ENCODE measurements at places on chromosomes 3 and 15.

DNA sequence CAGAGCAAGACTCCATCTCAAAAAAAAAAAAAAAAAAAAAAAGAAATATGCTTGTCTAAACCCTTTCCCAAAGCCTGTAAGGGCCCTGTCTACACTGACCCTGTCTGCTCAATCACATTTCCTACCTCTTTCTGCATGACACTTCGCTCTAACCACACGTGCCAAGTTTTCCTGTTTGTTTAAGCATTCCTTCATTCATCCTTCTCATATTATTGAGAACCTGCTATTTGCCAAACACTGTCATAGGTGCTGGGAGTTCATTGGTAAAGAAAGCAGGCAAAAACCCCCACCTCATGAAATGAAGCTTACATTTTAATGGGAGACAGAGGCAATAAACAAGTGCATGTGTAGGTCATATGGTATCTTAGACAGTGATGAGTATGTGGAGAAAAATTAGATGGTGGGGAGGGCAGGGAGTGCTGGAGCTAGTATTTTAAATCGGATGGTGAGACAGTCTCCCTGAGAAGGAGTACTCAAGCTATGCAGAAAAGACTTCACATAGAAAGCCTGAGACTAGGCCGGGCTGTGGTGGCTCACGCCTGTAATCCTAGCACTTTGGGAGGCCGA lies 48.0 kb downstream of the B3GNT5 start:
- no peak for DNase-seq

- DNase-seq = peak; percentile 64
These were observed 94.7 kb downstream of the PDZRN3 start for GRCh38 chr3:73530022-73530396.

DNA sequence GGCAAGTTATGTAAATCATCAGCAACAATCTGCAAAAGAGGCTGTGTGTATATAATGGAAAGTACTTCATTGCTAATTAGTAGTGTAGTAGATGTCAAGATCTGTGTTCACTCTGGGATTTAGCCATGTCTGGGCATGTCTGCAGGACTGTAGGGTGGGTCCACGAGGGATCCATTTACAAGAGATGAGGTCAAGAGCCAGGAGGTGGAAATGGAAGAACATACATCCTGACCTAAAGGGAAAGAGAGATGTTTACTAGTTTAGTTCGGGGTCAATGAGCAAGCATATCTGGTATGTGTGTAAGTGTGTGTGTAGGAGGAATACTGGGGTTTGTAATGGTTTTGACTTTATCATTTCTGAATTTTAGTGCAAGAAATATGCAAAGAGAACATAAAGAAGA lies 171.5 kb upstream of the NANOGP8 start:
- DNase-seq = no peak

DNA sequence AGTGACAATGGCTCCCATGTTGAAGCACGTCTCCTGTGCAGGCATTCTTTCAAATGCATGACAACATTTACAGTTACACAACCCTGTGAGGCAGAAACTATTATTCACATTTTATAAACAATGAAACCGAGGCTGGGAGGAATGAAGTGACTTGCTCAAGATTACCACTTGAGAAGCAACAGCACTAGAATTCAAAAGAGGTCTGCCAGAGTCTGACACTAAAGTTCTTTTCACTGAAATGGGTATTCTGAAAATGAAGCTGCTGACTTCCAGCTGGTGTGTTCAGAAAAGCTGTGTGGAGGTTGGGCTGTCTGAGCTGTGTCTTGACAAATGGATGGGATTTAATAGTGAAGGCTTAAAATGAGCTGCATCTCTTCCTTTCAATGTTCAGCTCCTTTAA lies 104.4 kb downstream of the THSD4 start:
- no peak for DNase-seq

- DNase-seq = no peak
These were observed 165.0 kb upstream of the SUCLG2 start for GRCh38 chr3:67819447-67819846.

DNA sequence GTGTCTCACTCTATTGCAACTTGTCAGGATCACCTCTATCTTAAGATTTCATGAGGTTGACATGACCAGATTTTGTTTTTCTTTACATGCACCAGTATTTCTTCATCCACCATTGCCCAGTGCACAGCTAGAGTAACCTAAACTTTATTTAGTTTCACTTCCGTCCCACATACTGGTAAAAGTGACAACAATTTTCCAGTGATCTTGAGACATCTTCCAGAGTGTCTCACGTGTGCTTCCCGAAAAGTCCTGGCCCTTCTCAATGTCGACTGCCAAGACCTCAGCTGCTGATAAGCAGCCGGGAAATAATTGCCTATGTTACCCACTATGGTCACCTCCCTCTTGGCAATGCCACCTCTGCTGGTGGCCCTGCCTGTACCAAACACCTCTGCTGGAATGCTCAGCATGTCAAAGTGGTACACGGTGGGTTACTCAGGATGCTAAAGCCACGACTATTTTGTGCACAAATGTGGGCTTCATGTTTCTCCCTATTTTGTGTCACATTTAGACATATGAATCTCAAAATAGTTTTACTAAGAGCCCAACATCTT lies 379.7 kb upstream of the TGFBR2 start:
- DNase-seq = no peak

DNA sequence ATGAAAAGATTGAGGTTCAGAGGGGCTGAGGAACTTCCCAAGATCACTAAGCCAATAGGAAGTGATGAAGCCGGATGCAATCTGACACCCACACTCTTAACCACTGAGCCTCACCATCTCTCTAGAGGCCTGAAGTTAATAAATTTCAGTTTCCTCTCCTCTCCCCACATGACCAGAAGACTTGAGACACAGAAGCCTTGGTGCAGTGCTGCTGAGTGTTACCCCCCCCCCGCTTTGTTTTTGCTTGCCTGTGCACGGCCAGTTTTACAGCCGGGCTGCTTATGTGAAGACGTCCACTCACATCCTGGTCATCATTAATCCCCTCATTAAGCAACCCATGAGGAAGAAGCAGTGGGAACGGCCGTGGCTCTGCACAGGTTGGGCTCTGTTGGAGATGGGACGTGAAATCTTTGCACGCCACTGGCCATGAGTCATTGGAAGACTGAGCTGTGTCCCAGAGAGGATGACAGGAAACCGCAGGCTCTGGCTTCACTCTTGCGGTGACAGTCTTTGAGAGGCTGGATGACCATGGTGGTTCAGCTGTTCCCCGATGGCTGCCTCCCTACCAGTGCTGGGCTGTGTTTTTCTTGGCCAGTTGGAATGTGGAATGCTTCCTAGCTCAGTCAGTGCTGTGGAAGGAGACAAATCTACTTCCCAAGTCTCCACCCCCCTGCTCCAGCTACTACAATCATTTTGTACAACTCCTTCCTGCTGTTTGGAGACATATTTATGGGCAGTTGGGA lies 232.6 kb upstream of the LRTM1 start:
- peak; percentile 99 for DNase-seq

DNA sequence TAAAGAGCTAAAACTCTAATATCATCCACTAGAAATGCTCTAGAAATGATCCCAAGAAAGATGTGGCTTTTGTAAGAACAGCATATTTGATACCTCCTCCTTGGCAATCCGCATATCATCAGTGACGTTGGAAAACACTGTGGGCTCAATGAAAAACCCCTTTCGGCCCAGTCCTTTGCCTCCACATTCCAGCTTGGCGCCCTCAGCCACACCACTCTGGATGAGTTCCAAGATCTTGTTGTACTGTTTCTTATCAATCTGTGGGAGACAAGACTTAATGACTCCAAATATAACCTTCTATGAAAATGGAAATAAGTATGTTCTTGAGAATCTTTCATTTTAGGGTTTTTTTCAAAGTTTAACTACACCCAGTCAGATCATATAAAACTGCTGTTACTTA lies 103.6 kb downstream of the ALDH1A2 start:
- DNase-seq = no peak

DNA sequence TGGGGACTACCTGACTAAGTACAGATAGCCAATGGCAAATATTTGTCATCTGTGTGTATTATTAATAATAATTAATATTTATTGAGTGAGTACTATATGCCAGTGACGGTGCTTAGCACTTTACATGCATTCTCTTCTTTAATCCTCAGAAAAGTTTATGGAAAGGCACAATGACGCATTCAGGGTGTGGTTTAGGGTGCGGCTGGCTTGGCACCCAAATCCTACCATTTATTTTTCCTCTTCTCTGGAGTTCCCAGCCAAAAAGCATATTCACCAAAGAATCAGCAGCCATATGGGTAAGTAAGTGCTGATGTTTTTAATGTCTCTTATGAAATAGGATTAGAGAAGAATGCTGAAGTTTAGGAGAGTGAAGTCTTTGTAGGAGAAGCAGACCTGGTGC lies 140.4 kb upstream of the TP63 start:
- no peak for DNase-seq

- no peak for DNase-seq
These were observed 38.8 kb upstream of the RNF7 start for GRCh38 chr3:141699324-141699723.

DNA sequence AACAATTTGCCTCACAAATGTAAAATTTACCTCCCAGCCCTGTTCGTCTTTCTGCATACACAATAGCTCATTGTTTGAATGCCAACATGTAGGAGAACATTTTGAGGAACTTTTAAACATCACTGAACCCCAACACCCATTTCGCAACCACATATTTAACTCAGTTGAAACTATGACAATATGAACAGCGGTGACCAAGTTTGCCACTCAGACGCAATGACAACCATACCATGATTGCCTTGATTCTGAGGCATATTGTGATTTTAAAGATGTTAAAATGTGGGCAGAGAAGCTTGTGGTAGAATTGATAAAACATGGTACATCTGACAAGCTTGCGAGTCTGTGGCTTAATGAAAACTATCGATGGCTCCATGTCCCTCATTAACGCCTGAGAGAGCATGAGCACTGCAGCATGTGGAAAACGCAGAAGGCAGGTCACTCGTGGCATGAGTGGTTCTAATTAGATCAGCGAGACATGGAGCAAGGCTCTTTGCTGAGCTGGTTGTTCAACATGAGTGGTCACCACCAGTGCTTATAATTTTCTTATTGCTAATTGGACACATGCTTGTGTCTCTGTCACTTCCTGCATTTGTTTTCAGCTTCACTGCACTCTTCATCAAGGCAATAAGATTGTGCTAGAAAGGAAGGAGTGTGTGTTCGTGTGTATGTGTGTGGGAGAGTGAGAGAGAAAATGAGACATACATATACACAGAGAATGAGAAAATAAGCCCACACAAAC lies 116.8 kb downstream of the CHST2 start:
- DNase-seq = no peak

DNA sequence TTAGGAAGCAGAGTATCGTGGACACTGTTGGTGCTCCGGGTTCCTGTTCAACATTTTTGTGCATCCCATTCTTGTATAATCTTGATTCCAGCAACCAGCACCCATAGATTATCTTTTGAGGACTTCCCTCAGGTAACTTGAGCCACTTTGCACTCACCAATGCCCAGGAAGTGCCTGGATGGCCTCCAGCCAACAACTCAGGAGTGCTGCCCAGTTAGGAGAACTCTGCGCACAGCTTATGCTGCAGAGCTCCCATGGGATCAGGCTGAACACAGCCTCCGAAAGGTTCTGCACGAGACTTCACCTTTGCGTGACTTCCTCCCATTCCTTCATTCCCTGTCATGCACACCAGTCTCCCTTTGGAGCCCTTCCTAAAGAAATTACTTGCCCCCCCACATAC lies 64.3 kb upstream of the LRRN1 start:
- no peak for DNase-seq

DNA sequence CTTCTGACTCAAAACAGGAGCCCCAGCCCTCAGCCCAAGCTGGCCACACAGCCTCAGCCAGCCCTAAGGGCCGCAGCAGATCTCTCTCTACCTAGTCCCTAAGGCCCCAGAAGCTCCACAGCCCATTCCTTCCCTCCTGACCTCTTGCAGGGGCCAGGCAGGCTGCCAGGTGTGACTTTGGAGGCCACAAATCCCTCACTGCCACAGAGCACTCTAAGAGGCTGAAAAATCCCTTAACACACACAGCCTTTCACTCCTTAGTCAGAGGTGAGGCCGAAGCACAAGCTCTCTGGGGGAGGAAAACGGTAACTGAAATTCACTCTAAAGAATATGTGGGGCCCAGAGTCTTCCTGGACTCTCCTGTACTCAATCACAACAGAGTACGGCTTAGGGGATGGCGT lies 23.3 kb downstream of the LRRC2 start:
- peak; percentile 58 for DNase-seq

DNA sequence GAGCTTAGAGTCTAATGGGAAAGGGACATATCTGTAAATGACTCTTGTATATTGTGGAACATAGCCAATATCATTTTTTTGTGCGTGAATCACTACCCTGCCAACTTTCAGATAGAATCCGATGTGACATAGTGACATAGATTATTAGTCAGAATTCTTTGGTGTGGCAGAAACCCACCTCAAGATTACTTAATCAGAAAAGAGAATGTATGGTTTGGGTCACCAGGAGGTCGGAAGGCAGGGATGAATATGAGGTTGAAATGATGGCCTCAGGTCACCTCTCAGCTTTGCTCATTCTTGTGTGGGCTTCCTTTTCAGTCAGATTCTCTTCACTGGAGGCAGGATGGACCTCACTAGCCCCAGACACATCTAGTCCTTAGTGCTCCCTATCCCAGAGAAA lies 41.4 kb downstream of the SNAPC5 start:
- no peak for DNase-seq

GRCh38 chr3:30775040-30775439 lies 119.4 kb downstream of the GADL1 start:
- DNase-seq = no peak

DNA sequence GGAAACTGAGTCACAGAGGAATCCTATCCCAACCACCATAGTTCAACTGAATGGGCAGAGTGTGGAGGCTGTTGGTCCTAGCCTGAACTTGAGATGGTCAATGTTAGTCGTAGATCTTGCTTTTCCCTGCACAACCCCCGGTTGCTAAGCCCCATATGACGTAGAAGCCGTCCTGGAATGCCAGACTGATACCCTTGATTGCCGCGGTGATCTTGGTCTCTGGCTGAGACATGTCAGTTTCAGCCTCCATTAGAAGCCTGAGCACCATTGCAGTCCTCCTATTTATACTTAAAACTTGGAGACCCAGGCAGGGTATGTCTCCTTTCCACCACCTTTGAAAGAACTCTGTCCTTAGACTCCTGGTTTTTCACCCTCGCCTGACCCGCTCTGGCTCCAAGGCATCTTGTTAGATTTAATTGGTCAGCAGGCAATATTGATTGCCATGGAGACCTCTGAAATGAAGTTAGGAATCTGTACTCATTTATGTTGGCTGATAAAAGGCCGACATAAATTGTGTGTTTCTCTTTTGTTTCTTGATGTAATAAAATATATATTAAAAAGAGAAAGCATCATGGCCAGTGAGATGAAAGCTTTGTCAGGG lies 53.4 kb downstream of the RPLP1 start:
- DNase-seq = no peak

Measured in islet precursor cell (in vitro differentiated cells).